NCI-H460 (cell line): ENCODE measurements at places on chromosomes 1 and 21.

- peak; percentile 34 for DNase-seq
These were observed 850 bp downstream of the SESN2 start for GRCh38 chr1:28259934-28260802.

DNA sequence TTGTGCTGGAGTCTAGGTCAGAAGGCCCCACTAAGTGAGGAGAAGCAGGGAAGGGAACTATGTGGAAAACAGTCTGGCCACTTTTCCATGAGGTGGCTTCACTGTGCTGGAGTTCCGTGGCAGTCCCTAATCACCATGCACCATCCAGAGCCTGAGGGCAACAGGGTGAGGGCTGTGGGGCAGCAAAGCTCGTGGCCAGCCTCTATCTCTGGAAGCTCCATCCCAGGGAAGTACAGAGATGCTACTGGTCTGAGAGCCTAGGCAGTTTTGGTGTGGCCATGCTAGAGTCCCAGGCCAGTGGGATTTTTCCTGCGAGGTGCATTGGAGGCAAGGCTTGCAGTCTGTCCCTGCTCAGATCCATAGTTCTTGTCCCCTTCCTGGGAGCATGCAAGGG is 157.3 kb upstream of the LRRC7 start:
- no peak for DNase-seq

DNA sequence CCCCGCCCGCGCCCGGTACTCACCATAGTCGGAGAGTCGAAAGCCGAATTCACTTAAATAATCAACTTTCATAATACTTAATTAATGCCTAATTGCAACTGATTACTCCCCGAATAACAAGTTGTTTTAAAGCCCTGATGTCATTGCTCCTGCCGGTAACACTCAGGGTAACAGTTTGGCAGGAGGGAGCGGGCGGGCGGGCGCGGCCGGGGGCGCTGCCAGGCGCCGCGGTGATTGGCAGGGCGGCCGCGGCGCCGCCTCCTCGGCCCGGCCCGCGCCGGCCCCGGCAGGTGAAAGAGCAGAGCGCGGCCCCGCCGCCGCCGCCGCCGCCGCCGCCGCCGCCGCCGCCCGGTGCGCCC is 102.2 kb downstream of the CASZ1 start:
- DNase-seq, result no peak

DNA sequence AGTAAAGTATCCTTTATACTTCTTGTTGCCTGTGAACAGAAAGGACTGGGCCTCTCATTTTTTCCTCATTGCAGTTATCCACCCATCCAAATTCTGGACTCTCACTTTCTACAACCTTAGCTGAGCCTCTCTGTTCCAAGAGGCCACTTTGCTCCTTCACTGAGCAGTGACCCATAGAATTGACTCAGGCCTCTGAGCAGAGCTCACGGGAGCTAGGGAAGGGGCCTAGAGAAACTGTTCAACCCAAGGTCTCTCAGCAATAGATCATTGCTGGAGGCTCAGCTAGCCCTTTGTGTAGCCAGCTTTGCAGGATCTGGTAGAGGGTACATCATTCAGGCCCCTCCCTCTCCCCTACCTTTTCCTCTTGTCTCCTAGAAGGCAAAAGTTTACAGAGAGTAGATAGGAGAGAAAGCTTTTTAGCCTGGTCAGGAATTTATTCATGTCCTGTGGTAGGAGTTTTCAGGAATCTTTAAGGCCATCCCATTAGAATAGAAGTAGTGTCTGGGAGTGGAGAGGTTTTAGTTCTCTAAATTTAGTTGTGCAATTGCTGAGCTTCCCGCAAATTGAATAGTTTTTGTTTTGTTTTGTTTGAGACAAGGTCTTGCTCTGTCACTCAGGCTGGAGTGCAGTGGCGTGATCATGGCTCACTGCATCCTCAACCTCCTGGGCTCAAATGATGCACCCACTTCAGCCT is 6.7 kb downstream of the INTS3 start:
- no peak for DNase-seq

GRCh38 chr1:221921936-221922335 is 180.0 kb upstream of the DUSP10 start:
- no peak for DNase-seq

DNA sequence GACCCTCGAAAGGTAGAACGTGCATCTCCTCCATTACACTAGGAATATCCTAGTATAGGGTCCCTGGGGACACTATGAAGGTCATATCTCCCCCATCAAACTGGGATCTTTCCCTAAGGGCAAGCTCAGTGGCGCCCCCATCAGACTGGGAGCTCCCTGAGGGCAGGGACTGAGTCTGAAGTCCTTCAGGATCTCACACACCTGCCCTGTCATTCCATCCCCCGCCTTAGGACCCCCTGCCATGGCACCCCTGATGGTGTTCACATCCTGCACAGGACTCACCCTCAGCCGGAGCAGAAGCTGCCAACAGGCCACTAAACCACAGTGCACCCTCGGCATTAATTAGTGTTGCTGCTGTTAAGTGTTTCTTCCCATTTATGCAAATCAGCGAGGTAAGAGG is 50.4 kb downstream of the IGSF21 start:
- no peak for DNase-seq

DNA sequence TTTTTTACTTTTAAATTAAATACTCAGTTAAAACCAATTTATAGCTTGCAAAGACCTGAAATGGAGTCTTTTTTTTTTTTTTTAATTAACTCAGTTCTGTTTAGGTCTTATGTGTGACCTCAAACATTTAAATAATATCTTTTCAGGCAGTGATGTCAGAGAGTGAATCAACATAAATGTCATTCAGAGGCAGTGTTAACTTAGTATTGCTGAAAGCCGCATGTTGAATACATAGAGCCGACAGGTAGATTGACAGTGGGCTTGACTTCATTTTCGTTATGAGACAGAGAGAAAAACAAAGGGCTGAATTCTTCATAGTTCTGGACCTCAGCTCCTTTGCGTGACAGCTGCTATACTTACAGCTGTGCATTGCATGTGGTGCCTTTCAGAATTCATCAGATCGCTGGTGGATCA is 51.5 kb downstream of the PRDM2 start:
- no peak for DNase-seq

GRCh38 chr1:94621802-94622201 is 80.2 kb upstream of the F3 start:
- DNase-seq, result no peak

DNA sequence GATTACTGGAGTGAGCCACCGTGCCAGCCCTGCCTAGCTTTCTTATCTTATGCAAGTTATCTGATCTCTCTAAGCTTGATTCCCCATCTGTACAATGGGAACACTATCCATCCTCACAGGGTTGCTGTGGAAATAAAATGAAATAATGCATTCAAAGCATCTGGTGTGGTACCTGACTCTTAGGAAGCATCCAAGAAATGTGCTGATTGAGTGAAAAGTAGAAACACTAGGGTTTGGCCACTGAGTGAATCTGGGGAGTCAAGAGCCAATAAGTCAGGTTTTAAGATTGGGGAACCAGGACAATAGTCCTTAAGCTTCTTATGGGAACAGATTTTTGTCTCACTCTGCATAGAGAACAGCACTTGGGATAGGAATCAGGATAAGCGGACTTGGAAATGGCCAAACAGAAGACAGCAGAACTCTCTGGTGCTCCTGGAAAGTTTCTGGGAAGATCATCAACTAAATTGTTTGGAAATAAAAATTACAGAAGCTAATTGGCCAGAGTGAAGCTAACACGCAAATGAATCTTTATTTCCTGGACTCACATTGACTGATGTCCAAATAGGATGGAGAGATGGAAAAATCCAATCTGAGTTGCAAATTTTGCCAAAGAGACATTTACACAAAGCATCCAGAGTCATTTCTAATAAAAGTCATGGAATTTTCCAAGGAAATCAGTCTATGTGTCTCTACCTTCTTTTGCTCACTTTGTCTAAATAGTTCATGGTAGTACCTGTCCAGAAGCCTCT is 3.3 kb downstream of the PAFAH2 start:
- DNase-seq, result no peak

GRCh38 chr21:45584786-45585185 is 42.5 kb upstream of the SLC19A1 start:
- no peak for DNase-seq

- no peak for DNase-seq
These were observed 123.9 kb downstream of the GLIS1 start for GRCh38 chr1:53615101-53615500.

DNA sequence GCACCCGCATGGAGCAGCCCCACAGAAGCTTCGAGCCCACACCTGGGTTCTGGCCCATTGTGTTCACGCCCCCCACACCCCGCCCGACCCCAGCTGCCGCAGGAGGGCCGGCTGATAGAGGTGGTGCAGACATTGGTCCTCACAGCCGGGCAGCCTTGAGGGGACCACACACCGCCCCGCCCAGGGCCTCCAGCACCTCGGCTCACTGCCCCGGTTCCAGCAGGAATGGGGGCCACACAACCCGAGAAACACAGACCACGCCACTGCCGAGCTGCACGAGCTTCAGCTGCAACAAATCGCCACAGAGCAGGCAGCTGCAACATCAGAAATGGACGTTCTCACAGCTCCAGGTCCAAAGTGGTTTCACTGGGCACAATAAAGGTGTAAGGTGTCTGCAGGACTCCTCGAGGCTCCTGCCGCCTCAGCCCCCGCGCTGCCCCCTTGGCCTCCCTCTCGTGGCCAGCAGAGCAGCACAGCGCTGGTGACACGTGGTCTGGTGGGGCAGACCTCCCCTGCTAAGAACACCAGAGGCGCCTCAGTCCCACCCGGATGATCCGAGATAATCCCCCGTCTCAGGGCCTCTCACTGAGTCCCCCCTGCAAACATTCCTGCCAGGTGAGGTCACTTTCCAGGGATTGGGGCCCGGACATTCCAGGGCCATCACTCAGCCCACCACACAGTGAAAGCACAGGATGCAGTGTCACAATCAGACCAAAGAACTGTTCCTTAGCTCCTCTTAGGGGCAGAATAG is 62.3 kb upstream of the ADARB1 start:
- peak; percentile 44 for DNase-seq

- DNase-seq, result no peak
These were observed 60.4 kb downstream of the KCNN3 start for GRCh38 chr1:154809436-154810413.
